Natural killer cell treated with Interleukin-12 subunit alpha and Interleukin-12 subunit beta and Interleukin-15 and Interleukin-18, amount 100 ng/mL, for 72 hours (primary cell): ENCODE measurements at places on chromosomes 11 and 22. TPM values are rescaled to one million over a fixed set of nuclear protein-coding genes. Genes with fewer than 3 reads are reported as not detected.

- no peak for DNase-seq
Measured at GRCh38 chr11:69651834-69652620, 11.1 kb downstream of the CCND1 start.

The TMEM151A gene
- not detected for total RNA-seq

The ISX gene
- not detected for total RNA-seq

The PUS3 gene
- total RNA-seq = 12.9 TPM

- no peak for DNase-seq
Measured at GRCh38 chr11:6268820-6269219, 9.2 kb downstream of the CCKBR start.

DNA sequence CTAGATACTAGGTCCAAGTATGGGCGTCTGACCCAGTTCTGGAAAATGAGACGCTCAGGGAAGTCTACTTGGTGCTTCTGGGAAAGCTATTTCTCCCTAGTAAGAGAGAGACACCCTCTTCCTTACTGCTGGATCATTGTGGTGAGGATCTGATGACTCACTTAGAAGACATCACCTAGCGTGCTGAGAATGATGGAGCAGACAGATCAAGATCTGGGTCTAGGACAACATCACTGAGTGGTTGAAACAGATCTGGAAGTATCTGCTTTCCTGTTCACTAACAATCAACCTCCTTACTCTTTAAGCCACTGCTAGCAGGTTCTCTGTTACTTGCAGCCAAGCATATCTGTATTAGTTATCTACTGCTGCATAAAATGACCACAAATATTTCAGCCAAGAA lies 38.3 kb upstream of the HMGXB4 start:
- DNase-seq = no peak

- no peak for DNase-seq
Measured at GRCh38 chr11:8956860-8957259, 7.4 kb downstream of the TMEM9B start.

GRCh38 chr11:71519546-71519945 lies 7.5 kb upstream of the KRTAP5-7 start:
- DNase-seq = no peak

- no peak for DNase-seq
Measured at GRCh38 chr22:24420977-24421343, 6.4 kb upstream of the ADORA2A start.

The MYEOV gene
- total RNA-seq = not detected
